HCT116 (cell line): ENCODE measurements at places on chromosomes 7 and 10.
A peak's percentile ranks its signal among the peaks of the same experiment; 100 is the strongest.

DNA sequence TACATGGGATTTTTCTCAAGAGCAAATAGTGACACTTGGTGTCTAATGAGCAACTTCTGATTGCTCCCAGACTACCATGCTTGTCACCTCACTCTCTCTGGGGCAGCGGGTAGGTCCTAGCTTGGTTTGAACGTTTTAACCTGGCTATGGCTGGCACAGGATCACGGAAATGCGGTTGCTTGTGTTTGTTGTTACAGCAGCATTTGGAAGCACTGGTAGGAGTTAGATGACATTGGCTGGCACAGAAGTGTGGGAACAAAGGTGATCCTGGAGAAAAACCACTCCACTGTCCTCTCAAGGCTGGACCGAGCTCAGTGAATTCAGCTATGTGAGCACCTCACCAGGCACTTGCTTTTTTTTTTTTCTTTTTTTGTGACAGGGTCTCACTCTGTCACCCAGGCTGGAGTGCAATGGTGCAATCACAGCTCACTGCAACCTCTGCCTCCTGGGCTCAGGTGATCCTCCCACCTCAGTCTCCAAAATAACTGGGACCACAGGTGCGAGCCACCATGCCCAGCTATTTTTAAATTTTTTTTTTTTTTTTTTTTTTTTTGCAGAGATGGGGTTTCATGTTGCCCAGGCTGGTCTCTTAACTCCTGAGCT lies 3.5 kb upstream of the PFKFB3 start:
- no peak for DNase-seq

DNA sequence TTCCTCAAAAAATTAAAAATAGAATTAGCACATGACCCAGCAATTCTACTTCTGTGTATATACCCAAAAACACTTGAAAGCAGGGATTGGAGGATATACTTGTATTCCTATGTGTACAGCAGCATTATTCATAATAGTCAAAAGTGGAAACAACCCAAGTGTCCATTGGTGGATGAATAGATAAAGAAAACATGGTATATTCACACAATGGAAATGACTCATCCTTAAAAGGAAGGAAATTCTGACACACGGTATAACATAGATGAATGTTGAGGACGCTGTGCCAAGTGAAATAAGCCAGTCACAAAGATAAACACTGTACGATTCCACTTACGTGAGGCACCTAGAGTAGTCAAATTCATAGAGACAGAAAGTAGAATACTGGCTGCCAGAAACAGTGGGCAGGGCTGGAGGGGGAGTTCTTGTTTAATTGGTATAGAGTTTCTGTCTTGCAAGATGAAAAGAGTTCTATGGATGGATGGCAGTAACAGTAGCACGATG lies 26.6 kb upstream of the KAT6B start:
- no peak for DNase-seq

DNA sequence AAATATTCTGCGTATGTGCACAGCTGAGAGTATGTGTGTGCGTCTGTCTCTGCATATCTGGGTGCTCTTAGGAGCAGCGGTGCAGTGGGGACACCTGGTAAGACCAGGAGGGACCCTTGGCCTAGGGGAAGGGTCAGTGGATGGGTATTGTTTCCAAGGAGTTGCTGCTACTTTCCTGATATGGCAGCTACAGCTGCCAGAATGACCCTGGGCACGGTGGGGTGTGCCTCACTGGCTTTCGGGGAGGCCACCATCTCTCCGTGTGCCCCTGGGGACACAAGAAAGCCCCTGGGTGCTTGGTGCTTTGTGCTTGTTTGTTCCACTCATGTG lies 8.6 kb downstream of the PFKFB3 start:
- no peak for DNase-seq

DNA sequence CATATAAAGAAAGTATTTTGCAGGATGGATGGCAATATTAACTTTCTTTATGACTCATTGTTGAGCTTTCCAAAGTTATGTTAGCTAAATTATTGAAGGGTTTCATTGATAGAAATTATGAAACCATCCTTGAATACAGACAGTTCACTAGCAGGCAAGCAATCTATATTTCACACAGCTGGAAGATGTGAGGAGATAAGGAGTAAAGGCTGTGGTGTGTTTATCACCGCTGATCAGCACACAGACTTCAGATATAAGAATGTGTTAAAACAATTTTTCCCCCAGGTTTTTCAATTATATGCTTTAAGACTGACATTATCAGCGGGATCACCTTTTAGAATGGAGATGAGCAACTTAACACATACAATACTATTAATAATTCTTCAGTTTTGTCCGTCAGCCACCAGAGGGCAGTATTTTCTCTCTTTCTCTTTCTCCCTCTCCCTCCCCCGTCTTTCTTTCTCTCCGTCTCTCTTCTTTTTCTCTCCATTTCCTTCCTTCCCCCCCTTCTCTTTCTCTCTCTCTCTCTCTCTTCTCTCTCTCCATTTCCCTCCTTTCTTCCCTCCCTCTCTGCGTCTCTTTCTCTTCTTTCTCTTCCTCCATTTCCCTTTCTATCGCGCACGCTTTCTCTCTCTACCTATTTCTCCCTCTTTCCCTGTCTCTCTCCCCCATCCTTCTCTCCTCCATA lies 62.9 kb upstream of the FAM171A1 start:
- DNase-seq, result peak; percentile 38

- DNase-seq, result no peak
Observed at GRCh38 chr10:30353851-30354250, 4.8 kb upstream of the MTPAP start.

- no peak for DNase-seq
Observed at GRCh38 chr7:112638675-112639400, 151.4 kb downstream of the TMEM168 start.

- no peak for DNase-seq
Observed at GRCh38 chr10:112231602-112232400, 48.2 kb upstream of the GPAM start.

- no peak for DNase-seq
Observed at GRCh38 chr7:31051598-31052486, at the start of gene ADCYAP1R1. ADCYAP1R1 (plus strand) TSS chr7:31052308; CDS start chr7:31063265, 10,957 bp downstream.

GRCh38 chr7:112370436-112370835 lies 79.8 kb upstream of the IFRD1 start:
- DNase-seq, result no peak

DNA sequence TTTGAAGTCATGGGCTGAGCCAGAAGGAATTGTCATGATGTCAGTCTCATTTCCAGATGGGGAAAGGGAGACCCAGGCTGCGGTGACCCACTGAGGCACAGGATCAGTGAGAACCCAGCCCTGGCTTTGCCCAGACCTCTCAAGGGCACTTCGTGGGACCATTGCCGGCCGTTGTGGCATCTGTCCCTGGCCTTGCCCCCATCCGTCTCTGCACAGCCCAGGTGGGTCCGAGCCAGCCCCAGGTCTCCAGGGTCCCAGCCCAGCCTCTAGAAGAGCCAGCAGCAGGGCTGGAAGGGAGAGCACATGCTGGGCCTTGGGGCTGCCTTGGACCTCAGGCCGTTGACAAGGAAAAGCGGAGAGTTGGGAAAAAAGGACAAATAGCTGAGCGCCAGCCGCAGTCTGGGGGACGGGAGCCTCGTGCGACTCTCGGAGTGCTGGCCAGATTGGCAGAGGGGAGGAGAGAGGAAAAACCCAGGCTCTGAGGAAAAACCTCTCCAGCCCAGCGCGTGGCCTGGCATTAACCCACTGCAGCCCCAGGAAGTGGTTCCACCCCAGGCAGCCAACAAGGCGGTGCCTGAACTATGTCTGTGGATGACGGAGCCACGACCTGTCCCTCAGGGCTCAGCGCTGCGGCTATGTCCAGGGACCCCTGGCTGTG lies 30.2 kb downstream of the GRIFIN start:
- DNase-seq, result no peak

DNA sequence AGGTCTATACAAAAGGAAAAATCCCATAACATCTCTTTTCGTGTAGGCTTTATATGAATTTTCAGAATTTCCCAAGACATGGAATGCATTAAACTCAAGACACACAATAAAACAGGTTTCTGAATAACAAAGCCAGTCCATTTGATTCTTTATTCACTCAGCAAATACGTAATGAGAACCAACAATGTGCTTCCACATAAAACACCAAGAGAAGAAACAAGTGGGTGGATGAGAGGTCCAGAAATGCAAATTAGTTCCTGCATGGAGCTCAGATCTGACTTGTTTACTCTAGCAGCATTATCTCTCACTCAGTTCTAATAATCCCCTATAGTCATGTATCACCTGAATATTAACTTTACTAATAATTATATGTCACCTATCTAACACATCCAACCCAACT lies 249.5 kb downstream of the LRRTM3 start:
- no peak for DNase-seq

DNA sequence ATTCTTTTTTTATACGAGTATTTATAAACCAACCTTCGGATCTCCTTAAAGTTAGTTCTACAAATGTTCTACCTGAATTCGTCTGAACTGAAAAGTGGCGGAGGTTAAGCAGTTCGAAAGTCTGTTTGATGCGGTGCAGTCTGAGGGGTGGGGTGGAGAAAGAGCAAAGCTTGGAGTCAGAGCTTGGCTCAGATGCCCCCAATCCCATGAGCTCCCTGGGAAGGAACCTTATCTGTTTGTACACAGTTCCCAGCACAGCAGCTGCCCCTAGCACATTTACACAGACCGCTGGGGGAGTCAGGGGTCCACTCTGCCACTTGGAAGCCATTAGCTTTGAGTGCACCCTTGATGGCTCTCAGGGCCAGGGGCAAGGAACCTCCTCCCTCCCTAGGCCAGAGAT lies 30.8 kb downstream of the CPXM2 start:
- no peak for DNase-seq

DNA sequence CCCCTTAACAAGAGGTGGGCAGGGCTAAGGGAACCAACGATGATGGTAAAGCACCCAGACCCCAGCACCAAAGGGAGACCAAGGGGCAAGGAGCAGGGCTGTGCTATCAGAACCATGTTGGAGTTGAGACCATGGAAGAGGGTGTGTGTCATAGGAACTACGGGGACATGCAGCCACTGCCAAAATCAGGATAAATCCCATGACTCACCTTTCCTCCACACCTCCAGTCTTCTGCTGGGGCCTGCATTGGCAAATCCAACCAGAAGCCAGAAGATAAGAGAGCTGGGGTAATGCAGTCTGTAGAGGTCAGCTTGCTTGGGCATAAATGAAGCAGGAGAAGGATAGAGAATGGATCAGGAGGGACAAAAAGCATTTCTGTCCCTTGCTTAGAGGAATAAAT lies 42.7 kb upstream of the SMARCD3 start:
- no peak for DNase-seq

DNA sequence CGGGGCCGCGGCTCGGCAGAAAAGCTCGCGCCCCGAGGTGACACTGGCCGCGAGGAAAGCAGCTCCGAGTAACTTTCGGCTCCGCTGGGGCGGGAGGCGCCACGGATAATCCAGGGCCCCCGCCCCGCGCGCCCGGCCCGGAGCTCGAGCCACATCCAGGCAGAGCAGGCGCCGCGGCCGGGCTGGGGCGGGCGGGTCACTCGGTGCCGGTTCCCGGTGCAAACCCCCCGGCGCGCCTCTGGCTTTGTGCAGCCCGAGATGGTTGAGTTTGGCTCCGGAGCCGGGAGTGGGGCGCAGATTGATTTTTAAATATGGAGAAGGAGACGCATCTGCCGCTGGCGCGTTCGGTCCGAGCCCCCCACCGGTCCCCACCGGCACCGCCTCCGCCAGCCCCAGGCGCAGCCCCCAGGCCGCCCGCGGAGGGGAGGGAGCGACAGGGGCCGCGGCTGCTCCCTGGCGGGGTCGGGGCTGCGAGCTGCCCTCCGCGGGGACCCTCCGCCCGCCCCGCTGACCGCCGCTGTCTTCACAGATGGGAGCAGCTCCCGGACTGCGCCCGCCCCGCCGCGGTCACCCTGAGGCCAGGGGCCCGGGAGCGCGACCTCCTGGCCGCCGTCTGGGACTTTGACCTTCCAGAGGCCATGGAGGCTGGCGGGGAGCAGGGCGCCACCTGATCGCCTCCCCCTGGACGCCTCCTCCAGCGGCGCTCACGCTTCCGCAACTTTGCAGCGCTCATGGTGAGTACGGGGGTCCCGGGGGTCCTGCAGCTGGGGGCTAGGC lies 643 bp downstream of the ADGRA1 start:
- DNase-seq, result no peak

GRCh38 chr7:22387583-22387982 lies 30.6 kb upstream of the RAPGEF5 start:
- DNase-seq, result no peak

DNA sequence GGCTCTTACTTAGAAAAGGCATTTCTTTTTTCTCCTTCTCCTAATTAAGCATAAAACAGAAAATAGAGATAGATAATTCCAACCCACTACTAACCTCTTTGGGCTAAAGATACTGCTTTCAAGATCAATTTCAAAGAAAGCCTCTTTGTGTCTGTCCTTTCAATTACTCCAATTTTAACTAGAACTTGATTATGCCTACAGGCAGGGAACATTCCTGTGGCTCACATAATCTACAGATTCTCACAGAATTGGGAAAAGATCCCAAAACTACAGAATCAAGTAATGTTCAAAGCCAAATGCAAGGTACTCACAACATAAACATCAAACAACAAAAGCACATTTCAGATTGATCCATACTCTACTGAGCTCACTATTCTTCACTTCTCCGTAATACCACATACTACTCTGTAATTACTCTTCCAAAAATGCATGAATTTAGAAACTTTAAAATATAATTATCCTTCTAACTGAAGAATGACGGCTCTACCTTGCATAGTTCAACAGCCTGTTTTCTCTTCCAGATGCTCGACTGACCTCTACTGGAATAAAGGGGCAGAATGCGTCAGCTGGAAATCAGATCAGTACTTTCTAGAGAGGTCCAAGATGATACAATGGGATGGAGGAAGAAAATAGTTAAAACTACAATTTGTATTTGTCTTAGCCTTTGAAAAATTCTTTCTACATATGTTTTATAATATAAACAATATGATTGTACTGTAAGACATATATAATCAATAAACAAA lies 3.9 kb downstream of the MTERF1 start:
- no peak for DNase-seq

- no peak for DNase-seq
Observed at GRCh38 chr7:154844499-154844898, 158.4 kb downstream of the PAXIP1 start.

GRCh38 chr7:44071726-44072363 lies 6.5 kb upstream of the PGAM2 start:
- no peak for DNase-seq

GRCh38 chr7:131218727-131219128 lies 108.9 kb upstream of the MKLN1 start:
- no peak for DNase-seq
